ENCODE measurements at places on chromosomes 3 and 15. TPM values are rescaled to one million over a fixed set of nuclear protein-coding genes. Genes with fewer than 3 reads are reported as not detected.
A peak's percentile ranks its signal among the peaks of the same experiment; 100 is the strongest.

- no peak for DNase-seq
Measured at GRCh38 chr3:47583320-47584075, 4.8 kb upstream of the CSPG5 start.

CX3CR1 gene
- under 0.01 TPM for total RNA-seq

IL1RAP gene
- total RNA-seq, result 22.5 TPM

GRCh38 chr15:42048821-42049200, 28.0 kb upstream of the PLA2G4E start:
- DNase-seq, result no peak

TNK2 gene
- total RNA-seq, result 8.7 TPM

DNA sequence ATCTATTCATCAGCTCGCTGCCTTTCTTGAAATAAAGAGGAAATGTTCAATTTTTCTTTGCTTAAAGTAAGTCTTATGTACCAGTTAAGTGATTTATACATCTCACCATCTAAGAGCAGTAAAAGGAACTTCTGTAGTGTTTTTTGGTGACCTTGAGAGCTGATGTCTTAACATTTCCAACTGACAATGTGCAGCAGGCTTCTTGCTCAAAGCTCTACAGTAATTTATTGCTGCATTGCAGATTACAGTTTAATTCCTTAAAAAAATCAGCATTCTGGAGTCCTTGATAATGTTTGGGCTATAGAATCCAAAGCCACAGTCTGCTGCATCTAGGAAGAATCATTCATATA, 61.6 kb downstream of the DIPK2A start:
- DNase-seq, result no peak

GRCh38 chr3:177102553-177102952, 94.7 kb downstream of the TBL1XR1 start:
- DNase-seq, result no peak

TIMP4 gene
- 0.10 TPM for total RNA-seq

DNA sequence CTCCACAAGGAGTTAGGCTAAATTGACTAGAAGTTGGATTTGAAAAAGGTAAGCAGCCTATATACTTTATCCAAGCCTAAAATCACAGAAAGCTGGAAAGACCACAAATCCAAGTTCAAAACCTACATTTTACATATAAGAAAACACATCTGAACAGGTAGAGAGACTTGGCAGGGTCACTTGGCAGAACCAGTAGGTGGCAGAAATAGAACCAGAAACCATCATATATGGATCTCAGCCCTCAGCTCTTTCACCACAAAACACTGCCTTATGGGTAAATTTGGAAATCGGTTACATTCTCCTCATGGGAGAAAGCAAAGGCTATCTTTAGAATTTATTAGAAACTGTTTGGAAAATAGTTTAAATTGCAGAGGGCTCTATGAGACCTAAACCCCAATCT, 44.2 kb downstream of the MKRN2 start:
- DNase-seq, result peak; percentile 12

DNA sequence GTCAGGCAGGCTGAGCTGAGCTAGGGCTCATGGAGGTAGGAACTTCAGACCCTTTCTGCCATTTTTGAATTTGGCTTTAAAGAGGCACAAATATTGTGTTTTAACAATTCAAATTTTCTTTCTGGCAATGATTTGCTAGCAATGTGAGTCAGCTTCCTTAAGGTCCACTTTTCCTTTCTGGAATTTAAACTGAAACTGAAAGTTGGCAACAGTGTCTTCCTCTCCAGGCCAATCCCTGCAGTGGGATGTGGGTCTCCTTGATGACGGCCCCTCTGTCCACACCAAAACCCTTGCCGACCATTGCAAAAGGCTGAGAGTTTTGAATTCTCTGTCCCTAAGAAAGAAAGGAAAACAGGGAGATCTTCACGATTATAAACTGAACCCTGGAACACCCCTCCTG, 27.1 kb downstream of the RPSA start:
- peak; percentile 70 for DNase-seq

DNA sequence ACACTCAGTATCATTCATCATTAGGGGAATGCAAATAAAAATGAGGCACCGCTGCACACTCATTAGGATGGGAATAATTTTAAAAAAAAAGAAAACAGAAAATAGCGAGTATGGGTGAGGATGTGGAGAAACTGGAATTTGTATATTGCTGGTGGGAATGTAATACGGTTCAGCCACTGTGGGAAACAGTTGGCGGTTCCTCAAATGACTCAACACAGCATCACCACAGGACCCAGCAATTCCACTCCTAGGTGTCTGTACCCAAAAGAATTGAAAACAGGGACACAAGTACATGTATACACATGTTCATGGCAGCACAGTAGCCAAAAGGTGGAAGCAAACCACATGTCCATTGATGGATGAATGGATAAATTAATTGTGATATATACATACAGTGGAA, 35.2 kb upstream of the RFTN1 start:
- peak; percentile 88 for DNase-seq

TNNC1 gene
- total RNA-seq, result not detected

DNA sequence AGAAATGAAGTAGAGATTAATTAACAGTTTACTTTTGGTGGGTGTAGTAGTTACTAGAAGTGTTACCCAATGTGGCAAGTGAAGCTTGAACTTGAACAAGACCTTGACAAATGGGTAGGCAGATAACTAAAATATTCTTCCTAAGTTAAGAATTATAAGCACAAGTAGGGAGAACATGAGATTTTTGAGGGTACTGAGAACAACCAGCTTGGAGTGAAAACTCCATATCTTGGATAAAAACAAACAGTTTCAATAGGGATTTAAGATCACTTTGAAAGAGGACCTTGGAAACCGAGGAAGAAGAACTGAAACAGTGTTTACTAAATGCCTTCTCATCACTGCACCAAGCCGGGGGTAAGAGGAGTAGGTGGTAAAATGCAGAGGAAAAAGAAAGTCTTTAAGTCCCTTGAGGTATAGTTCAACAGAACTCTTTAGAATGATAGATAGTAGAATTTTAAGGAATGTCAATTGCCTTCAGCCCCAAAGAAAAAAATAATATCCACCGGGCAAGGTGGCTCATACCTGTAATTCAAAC, 496.7 kb downstream of the NAALADL2 start:
- no peak for DNase-seq

DNA sequence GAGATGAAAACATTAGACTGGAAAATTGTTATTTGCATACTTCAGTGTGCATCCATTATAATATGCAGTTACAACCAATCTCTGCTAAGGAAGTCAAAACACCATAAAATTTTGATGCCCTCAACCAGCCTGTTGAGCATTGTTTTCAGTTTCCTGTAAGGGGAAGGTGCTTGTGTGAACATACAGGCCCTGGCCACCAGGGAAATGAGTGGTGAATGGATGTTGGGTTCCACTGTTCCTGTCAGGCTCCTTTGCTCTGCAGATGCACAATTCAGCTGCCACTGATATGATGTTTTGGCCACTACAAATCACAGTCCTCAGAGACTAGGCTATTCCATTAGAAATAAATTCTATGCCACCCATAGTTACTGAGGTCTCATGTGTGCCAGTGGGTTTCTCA, 184.6 kb downstream of the SYNPR start:
- DNase-seq, result no peak

CEMIP gene
- total RNA-seq, result 1.1 TPM

GRCh38 chr3:15766406-15766805, 31.4 kb downstream of the ANKRD28 start:
- DNase-seq, result no peak

MON1A gene
- 16.3 TPM for total RNA-seq

Measured in RPMI7951 (cell line).